T-helper 2 cell (primary cell): ENCODE measurements at places on chromosomes 7 and 10.

- DNase-seq, result no peak
Measured at GRCh38 chr7:91034459-91035368, 229.5 kb upstream of the FZD1 start.

DNA sequence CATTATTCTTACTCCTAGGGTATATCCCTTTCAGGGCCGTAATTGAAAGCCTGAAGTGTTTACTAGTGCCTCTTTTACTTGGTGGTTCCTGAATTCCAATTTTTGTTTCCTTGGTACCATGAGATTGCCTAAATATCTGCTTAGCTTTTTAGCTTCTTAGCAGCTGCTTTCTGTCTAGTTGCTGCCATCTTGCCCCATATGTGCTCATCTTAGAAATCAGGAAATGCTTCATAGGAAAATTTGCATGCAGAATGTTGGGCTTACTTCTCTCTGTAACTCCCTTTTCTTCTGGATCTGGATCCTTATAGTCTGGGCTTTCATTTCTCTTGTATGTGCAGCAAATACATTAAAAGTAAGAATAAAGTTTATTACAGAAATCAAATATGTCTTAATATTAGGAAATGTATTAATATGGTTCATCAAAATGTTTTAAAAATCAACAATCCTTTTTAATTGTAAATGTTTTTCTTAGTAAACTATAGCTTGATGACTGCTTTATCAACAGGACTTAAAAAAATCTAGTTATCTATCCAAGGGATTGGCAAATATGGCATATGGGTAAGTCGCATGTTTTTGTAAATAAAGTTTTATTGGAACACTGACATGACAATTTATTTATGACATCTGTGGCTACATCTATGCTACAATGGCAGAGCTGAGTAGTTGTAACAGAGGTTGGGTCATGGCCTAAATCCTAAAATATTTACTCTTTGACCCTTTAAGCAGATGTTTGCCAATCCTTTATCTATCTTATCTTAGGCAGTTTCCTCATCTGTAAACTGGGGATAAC, 73.5 kb upstream of the CDK6 start:
- no peak for DNase-seq

DNA sequence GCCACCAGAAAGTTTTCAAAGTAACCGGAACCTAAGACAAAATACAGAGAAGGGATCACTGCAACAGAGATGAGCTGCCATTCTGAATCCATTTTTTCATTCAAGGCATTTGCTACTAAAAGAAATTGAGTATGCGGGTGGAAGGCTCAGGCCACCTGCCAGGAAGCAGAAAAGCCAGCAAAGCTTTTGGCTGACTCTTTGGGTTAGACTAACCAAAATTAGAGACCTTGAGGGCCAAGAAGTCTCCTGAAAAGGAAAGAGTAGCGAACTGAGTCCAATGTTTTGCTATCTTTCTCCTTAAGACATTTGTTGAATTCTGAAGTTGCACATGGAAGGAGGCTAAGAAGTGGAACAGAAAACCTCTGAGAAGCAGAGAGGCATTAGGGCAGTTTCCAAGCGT, 79.0 kb downstream of the FAS start:
- no peak for DNase-seq

GRCh38 chr7:16420329-16420648, 1.0 kb downstream of the CRPPA start:
- DNase-seq, result no peak

DNA sequence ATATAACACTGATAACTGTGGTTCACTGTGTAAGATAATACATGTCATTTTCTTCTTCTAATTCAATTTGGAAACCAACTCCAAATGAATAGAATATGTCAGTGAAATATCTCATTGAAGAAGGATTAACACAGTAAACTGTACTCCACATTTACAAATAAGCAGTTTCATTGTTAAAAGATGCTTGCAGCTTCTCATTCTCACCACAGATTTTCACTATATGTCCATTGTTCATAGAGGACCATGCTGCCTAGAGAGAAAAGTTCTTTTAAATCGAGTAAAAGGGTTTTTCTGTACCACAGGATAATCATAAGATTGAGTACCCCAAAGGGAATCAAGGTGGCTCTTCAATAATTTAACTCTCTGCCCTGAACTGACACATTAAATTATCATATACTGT, 165.5 kb downstream of the LRRN3 start:
- DNase-seq, result no peak

- DNase-seq, result no peak
Measured at GRCh38 chr10:61964059-61964709, 62.7 kb downstream of the ARID5B start.

DNA sequence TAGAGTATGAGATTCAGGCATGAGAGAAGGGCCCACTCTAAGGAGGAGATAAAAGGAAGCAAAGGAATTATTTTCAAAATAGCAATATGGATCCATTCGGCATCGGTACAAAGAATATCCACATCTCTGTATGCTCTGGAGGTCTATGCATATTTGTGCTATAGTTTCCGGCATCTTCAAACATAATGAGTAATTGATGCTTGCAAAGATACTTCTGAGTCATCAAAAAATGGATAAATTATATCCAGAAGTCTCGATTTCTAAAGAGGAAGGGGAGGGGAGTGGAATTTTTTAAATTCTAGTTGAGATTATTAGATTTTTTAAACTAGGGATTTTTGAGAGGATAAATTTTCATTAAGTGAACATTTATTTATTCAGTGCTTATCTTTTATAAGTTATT, 72.9 kb upstream of the KIAA1217 start:
- no peak for DNase-seq

DNA sequence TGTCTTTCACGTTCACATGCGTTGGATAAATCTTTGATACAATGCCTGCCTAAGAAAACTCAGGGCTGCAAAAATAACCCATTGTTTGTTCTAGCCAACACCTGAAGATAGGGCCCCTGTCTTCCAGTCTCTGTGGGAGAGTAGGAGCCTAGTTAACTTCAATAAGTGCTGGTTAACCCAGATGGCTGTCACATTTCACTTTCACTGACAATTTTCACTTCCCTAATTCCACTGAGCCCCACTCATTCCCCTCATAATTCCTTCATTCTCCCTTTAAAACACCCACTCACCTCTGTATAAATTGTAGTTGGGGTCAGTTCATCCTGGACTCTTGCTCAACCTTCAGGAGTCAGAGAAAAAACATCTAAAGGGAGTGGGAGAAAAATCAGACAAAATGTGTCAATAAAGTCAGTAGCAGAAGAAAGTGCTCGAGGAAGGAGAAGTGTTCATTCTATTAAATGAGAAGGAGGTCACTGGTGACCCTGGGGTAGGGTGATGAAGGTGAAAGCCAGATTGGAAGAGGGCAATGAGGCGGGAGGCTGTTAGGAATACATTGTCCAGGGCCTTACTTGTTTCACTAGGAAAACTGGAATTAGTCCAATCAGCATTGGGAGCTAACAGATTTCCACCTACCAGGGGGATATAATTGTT, 51.2 kb upstream of the ABI1 start:
- no peak for DNase-seq

GRCh38 chr10:4033341-4033896, 248.4 kb upstream of the KLF6 start:
- DNase-seq, result no peak

- no peak for DNase-seq
Measured at GRCh38 chr7:12770227-12770975, 83.0 kb downstream of the ARL4A start.

DNA sequence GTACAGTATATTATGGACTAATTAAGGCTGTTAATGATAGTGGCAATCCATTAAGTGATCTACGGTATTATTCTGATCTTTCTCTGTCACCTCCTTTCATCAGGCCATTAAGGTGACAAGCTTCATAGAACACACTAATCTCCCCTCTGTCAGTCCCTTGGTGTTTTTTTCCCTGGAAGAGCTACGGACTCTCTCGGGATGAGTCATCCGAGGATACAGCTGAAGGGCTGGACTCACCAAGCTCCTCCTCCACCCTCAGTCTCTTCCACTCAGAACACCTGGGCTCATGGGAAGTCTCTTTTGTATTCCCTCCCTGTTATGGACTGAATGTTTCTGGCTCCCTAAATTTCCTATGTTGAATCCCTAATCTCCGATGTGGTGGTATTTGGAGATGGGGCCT, 69.8 kb upstream of the PLXNA4 start:
- DNase-seq, result no peak

- DNase-seq, result no peak
Measured at GRCh38 chr10:75470901-75471300, 39.5 kb downstream of the LRMDA start.

- no peak for DNase-seq
Measured at GRCh38 chr7:130931423-130931822, 197.4 kb upstream of the KLF14 start.

- no peak for DNase-seq
Measured at GRCh38 chr10:48610585-48611093, 5.8 kb upstream of the ARHGAP22 start.

GRCh38 chr10:102455893-102456471, 4.6 kb upstream of the C10orf95 start:
- DNase-seq, result no peak

- DNase-seq, result no peak
Measured at GRCh38 chr7:128758553-128758952, 17.0 kb downstream of the OPN1SW start.

DNA sequence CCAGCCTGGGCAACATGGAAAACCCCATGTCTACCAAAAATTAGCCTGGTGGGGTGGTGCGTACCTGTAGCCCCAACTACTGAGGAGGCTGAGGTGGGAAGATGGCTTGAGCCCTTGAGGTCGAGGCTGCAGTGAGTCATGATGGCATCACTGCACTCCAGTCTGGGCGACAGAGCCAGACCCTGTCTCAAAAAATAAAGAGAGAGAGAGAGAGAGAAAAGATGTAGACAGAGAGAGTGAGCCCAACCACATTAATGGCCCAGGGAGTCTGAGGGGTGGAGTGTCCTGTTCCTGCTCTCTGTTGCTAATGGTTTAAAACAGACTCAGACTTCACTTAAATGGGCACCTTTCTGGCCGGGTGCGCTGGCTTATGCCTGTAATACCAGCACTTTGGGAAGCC, 455.7 kb upstream of the GALNT17 start:
- no peak for DNase-seq

GRCh38 chr7:130627775-130628174, 40.8 kb downstream of the COPG2 start:
- no peak for DNase-seq

DNA sequence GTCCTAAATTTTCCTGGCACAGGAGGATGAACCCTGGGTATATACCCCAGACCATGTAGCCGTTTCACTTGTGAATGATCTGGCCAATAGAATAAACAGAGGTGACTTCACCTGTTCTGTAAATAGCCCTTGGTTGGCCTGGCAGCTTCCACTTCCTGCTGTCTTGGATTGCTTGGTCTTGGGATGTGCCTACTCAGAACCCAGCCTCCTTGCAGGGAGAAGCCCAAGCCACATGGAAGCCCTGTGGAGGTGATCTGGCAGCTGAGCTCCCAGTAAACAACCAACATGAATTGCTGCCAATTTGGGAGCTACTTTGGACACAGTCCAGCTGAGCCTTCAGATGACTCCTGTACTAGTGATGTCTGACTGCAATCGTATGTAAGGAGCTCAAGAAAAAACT, 4.8 kb upstream of the RAPGEF5 start:
- no peak for DNase-seq

GRCh38 chr10:24287559-24288195, 78.7 kb downstream of the KIAA1217 start:
- no peak for DNase-seq

- no peak for DNase-seq
Measured at GRCh38 chr7:137096607-137097006, 228.2 kb downstream of the CHRM2 start.

- DNase-seq, result no peak
Measured at GRCh38 chr10:70458329-70459060, 17.0 kb upstream of the NODAL start.

- no peak for DNase-seq
Measured at GRCh38 chr7:158047391-158048059, 540.1 kb downstream of the PTPRN2 start.

- no peak for DNase-seq
Measured at GRCh38 chr7:102473271-102473991, 5.3 kb downstream of the POLR2J start.

GRCh38 chr10:104546756-104547155, 94.3 kb upstream of the SORCS3 start:
- DNase-seq, result no peak

GRCh38 chr10:32412499-32412853, 33.5 kb upstream of the CCDC7 start:
- DNase-seq, result no peak

GRCh38 chr10:59124187-59124586, 52.3 kb upstream of the PHYHIPL start:
- DNase-seq, result no peak

DNA sequence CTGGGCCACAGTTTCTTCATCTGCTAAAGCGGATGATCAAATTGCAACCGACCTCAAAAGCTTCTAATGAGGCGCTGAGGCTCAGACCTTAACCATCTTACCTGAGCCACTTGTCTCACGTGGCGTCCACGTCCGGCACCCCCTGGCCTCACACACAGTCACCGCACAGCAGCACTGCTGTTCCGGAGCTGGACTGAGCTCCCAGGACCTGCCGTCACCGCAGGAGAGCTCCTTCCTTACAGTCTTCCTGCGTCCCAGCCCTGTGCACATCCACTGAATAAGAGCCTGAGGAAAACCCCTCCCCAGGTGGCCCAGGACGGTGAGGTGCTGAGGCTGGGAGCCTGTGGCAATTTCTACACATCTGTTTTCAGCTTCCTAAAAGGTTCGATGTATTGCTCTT, 35.7 kb downstream of the TNS3 start:
- DNase-seq, result no peak

GRCh38 chr10:7571981-7572380, 94.8 kb downstream of the ITIH5 start:
- DNase-seq, result no peak

GRCh38 chr10:17847585-17848296, 38.6 kb downstream of the MRC1 start:
- no peak for DNase-seq

GRCh38 chr10:110036640-110037039, 28.9 kb downstream of the ADD3 start:
- DNase-seq, result no peak

GRCh38 chr7:138049505-138050116, 26.6 kb upstream of the AKR1D1 start:
- no peak for DNase-seq

- no peak for DNase-seq
Measured at GRCh38 chr10:104103956-104104355, 18.0 kb upstream of the SFR1 start.

GRCh38 chr10:48901319-48901718, 38.3 kb downstream of the LRRC18 start:
- no peak for DNase-seq

GRCh38 chr7:155961241-155962190, 149.3 kb upstream of the SHH start:
- no peak for DNase-seq

GRCh38 chr7:81788246-81788645, 18.4 kb upstream of the HGF start:
- DNase-seq, result no peak

- DNase-seq, result no peak
Measured at GRCh38 chr7:491958-492713, 27.5 kb downstream of the PDGFA start.

GRCh38 chr10:88194041-88194887, 330.8 kb downstream of the PTEN start:
- DNase-seq, result no peak

DNA sequence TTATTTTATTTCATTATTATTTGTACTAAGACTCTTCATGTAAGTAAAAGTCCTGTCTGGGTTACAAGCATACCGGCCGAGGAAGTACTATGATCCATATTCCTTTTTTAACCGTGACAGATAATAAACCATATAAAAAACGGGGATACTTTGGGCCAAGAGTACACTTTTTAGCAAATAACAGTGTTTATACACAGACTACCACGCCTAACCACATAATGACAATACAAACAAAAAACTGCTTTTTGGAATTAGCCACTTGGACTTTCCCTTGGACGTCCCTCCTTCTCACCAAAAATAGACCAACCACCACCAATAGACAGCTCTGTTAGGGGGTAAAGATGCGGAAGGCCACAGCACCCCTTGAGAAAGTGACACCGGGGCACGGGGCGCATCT, 800 bp downstream of the MINDY3 start:
- no peak for DNase-seq
